NCI-H187 (cell line): ENCODE measurements at places on chromosomes 16 and 17.

- no peak for DNase-seq
These were observed 55.4 kb upstream of the ENPP7 start for GRCh38 chr17:79675413-79675725.

DNA sequence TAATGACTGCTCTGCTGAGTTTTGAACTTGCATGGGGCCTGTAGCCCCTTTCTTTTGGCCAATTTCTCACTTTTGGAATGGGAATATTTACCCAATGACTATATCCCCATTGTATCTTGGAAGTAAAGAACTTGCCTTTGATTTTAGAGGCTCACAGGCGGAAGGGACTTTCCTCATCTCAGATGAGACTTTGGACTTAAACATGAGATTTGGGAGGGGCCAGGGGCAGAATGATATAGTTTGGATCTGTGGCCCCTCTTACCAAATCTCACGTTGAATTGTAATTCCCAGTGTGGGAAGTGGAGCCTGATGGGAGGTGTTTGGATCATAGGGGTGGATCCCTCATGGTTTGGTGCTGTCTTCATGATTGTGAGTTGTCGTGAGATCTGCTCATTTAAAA is 42.7 kb upstream of the SDK2 start:
- DNase-seq = no peak

GRCh38 chr16:85105475-85105874 is 6.8 kb downstream of the CIBAR2 start:
- no peak for DNase-seq

GRCh38 chr17:80221351-80222105 is 1.3 kb downstream of the SLC26A11 start:
- DNase-seq = no peak

DNA sequence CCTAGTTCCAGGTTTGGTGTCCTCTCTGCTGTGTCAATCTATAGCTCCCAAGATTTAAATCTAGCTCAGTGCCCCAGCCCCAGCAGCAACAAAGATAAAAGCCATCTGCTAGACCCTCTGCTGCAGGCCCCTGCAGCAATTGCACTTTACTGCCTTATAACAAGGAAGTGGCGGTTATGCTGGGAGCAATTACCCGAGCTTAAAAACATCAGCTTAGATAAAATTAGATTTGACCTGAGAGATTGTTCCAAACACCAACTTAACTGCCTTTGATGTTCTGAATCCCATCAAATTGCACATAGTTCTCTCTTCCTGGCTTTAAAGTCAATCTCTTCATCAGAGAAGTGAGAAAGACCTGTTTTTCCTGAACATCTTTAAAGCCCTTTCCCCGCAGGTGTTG is 62.4 kb upstream of the SHISA6 start:
- DNase-seq = no peak

- DNase-seq = no peak
These were observed 11.4 kb upstream of the MYH13 start for GRCh38 chr17:10384175-10384574.

DNA sequence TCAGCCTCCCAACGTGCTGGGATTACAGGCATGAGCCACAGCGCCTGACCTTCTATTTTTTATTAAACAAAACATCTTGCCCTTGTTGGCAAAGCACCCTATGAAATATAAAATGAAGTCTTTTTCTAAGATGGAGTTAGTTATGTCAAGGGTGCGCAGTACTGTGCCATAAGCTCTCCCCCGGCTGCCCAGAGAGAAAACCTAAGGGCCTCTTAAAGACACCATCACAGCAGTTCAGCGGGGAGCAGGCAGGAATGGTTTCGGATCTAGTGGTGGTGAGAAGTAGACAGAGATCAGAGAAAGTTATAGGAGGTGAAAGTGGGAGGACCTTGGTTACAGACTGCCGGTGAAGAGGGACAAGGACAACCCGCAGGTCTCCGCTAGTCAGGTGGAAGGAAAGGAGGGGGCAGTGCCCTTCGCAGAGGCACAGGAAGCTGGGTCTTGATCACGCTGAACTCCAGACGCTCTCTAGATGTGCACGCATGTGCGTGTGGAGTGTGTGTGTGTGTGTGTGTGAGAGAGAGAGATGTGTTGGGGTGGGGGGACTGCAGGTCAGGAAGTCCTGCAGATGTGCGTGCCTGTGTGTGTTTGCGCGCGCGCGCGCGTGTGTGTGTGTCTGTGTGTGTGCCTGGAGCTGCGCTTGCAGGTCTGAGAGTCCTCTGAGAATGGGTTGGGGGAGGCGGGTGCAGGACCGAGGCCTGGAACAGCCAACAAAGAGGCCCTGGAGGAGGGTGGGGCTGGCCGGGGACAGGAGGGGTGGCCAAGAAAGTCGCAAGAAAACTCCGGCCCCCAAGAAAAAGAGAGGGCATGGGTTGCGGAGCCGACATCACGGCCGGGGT is 748 bp upstream of the CMTM3 start:
- no peak for DNase-seq

DNA sequence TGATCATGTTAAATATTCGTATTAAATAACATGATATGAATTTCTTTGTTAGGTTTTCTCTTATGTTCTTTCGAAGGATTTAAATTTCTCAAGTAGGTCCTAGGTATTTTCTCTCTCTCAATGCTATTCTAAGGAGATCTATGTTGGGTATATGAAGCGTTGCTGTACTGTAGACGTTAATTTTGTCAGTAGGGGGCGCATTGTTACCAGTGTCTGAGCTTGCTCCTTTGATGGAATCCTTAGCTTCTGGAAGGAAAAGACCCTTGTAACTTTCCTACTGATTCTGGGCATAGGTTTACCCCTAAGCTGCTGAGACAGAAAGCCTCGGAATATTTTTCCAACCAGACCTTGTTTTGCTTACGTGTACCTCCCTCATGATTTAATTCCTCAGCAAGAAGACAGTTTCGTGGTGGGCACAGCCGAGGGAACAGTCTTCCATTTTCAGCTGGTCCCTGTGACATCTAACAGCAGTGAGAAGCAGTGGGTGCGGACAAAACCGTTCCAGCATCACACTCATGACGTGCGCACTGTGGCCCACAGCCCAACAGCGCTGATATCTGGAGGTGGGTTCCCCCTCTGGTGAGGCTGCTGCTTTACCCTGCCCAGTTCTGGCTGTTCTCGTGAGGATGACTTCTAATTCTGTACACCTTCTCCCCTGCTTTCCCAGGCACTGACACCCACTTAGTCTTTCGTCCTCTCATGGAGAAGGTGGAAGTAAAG is 17.9 kb downstream of the UTP4 start:
- DNase-seq = peak; percentile 18

DNA sequence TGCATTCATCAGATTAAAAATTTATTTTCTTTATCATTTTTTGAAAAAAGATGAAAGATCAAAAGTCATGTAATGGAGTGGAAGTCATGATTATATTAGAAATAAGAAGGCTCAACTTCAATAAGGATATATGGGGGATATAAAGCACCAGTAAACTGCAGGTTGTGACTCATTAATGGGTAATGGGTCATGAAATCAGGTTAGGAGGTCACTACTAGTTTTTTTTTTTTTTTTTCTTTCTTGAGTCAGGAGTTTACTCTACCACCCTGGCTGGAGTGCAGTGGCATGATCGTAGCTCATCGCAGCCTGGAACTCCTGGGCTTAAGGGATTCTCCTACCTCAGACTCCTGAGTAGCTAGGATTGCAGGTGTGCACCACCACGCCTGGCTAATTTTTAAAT is 14.3 kb downstream of the EFCAB13 start:
- no peak for DNase-seq

GRCh38 chr17:16258901-16259300 is 41.9 kb downstream of the PIGL start:
- no peak for DNase-seq

DNA sequence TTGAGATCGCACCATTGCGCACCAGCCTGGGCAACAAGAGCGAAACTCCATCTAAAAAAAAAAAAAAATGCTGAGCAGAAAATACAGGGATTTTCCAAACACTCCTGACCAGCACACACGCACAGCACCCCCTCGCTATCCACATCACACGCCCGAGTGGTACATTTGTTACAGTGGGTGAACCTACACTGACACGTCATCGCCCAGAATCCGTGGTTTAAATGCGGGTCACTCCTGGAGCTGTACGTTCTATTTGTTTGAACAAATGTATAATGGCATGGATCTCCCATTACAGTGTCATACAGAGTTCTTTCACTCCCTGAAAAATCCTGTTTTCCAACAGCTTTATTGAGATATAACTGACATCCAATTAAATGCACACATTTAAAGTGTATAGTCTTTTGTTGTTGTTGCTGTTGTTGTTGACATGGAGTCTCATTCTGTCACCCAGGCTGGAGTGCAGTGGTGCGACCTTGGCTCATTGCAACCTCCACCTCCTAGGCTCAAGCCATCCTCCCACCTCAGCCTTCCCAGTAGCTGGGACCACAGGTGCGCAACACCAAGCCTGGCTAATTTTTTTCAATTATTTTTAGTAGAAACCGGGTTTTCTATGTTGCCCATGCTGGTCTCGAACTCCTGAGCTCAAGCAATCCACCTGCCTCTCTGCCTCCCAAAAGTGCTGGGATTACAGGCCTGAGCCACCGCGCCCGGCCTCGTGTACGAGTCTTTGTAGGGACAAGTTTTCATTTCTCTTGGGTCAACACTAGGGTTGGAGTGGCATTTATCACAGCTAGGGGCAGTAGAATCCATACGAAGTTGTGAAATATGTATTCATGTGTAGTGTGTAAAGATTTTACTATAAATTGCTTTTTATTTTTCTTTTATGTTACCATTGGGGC is 4.4 kb upstream of the CARHSP1 start:
- no peak for DNase-seq

DNA sequence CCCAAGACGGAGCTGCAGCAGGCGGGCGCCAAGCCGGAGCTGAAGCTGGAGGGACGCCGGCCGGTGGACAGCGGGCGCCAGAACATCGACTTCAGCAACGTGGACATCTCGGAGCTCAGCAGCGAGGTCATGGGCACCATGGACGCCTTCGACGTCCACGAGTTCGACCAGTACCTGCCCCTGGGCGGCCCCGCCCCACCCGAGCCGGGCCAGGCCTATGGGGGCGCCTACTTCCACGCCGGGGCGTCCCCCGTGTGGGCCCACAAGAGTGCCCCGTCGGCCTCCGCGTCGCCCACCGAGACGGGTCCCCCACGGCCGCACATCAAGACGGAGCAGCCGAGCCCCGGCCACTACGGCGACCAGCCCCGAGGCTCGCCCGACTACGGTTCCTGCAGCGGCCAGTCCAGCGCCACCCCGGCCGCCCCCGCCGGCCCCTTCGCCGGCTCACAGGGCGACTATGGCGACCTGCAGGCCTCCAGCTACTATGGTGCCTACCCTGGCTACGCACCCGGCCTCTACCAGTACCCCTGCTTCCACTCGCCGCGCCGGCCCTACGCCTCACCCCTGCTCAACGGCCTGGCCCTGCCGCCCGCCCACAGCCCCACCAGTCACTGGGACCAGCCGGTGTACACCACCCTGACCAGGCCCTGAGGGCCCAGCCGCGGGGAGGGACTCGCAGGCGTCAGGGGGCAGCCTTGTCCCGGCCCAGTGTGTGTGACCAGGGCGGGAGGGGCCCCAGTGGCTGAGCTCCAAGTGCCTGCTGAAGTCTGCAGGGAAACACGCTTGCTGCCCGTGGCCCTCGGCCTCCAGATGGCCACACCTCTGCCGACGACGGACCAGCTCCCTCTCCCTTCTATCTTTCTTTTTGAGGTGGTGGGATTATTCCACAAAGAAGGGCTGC is 3.4 kb downstream of the SOX8 start:
- DNase-seq = no peak

- peak; percentile 50 for DNase-seq
These were observed 4.1 kb upstream of the CDH15 start for GRCh38 chr16:89167425-89167941.

GRCh38 chr17:73068322-73069153 is 23.9 kb downstream of the SLC39A11 start:
- DNase-seq = no peak

GRCh38 chr17:10633738-10634379 is 23.2 kb downstream of the MYH3 start:
- no peak for DNase-seq

GRCh38 chr16:24737391-24737871 is 8.0 kb downstream of the TNRC6A start:
- no peak for DNase-seq

DNA sequence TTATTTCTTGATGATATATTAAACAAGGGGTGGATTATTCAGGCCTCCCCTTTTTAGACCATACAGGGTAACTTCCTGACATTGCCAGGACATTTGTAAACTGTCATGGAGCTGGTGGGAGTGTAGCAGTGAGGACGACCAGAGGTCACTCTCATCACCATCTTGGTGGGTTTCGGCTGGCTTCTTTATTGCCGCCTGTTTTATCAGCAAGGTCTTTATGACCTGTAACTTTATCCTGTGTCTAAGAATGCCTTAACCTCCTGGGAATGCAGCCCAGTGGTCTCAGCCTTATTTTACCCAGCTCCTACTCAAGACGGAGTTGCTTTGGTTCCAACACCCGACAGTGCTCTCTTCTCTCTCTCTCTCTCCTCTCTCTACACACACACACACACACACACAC is 221.9 kb downstream of the C16orf95 start:
- DNase-seq = no peak

DNA sequence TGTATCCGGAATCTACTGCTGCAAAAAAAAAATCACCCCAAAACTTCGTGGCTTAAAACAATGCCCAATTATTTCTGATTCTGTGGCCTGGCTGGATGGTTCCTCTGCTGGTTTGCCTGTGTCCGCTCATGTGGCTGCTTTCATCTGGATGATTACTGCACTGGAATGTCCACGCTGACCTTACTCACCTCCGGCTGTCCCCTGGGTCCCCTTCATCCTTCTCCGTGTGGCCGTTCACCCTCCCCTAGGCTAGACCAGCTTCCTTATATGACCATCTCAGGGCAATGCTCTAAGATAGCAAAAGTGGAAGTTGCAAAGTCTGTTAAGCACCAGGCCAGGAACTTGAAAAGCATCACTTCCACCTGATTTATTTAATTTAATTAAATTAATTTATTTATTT is 31.4 kb upstream of the SPNS2 start:
- DNase-seq = no peak

GRCh38 chr17:82878527-82878926 is 38.7 kb upstream of the ZNF750 start:
- DNase-seq = no peak

GRCh38 chr17:82235775-82236141 is 6.9 kb downstream of the SLC16A3 start:
- DNase-seq = no peak

DNA sequence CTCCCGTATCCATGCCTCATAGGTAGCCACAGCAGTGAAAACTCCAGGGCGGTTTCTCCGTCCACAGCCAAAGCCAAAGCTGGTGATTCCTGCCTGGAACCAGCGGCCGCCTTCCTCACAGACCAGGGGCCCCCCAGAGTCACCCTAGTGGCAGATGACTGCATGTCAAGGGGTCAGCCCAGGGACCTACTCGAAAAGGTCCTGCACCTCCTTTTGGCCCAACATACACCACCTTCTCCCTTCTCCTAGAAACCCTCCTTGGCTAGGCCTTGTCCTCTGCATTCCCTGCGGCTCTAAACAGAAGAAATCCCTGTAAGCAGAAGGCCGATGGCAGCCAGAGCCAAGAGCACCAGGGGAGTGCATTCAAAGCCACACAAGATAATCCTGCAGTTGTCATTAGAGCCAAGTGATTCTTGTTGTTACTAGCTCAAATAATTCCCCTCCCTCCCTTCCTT is 6.1 kb downstream of the PRSS36 start:
- DNase-seq = no peak

GRCh38 chr17:29595107-29595942 is 2.4 kb downstream of the ANKRD13B start:
- no peak for DNase-seq
